ENCODE measurements at places on chromosomes 6 and 20.
A peak's percentile ranks its signal among the peaks of the same experiment; 100 is the strongest.

- DNase-seq: no peak
These were observed 66.7 kb downstream of the TRAM2 start for GRCh38 chr6:52510213-52510562.

DNA sequence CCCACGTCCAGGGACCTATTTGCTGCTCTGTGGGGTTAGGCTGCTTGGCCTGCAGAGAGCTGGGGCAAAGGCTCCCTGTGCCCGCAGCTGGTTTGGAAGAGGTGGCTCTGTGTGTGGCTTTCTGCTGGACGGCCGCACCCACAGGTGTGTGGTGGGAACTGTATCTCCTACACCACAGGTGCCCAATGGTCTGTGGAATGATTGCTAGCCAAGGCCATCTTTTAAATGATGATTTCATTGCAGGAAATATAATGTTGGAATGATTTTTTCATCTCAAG lies 178.4 kb downstream of the DLL1 start:
- no peak for DNase-seq

GRCh38 chr6:166712286-166713228 lies 85.5 kb upstream of the RPS6KA2 start:
- no peak for DNase-seq

DNA sequence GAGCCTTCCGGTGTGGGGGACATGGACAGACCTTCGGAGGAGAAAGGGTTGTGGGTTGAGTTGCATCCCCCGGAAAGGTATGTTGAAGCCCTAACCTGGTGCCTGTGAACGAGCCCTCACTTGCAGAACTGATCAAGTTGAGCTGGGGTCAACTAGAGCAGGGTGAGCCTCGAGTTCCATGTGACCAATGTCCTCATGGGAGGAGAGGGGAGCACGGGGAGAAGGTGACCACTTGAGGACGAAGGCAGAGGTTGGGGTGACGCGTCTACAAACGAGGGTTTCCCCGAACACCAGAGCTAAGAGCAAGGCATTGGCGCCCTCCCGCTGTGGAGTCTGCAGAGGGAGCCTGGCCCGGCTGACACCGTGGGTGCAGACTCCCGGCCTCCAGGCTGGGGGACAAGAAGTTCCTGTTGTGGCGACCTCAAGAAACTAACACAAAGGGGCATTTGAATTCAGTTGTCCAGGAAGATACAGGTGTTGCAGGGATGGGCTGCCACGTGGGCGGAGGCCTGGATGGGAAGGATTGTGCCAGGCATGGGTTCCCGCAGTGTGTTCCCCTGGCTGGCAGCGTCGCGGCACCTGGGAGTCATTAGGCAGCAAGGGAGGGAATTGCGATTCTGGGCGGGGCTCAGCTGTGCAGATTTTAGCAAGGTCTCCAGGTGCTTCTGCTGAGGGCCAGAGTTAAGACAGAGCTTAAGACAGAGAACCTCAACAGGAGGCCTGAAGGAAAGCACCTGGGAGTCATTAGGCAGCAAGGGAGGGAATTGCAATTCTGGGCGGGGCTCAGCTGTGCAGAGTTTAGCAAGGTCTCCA lies 20.4 kb upstream of the UNC93A start:
- DNase-seq: no peak

DNA sequence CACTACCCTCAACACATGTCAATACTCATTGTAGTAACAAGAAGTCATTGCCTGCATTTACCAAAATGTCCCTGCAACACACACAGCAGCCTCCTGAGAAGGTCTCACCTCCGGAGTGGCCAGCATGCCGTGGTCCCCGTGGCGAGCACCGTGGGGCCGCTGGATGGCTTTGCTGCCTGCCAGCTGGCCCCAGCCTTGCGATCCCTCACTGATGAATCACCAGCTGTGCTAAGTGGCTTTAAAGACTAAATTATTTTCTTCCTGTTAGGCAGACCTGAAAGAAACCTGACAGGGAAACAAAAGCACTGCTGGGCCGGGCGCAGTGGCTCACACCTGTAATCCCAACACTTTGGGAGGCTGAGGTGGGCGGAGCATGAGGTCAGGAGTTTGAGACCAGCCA lies 306.7 kb downstream of the CDH4 start:
- DNase-seq: no peak

- DNase-seq: no peak
These were observed 318.0 kb upstream of the PTCHD4 start for GRCh38 chr6:48429021-48429420.

GRCh38 chr20:37946946-37947345 lies 44.0 kb downstream of the VSTM2L start:
- no peak for DNase-seq

- DNase-seq: no peak
These were observed 18.9 kb downstream of the NCOA7 start for GRCh38 chr6:125809570-125810170.

DNA sequence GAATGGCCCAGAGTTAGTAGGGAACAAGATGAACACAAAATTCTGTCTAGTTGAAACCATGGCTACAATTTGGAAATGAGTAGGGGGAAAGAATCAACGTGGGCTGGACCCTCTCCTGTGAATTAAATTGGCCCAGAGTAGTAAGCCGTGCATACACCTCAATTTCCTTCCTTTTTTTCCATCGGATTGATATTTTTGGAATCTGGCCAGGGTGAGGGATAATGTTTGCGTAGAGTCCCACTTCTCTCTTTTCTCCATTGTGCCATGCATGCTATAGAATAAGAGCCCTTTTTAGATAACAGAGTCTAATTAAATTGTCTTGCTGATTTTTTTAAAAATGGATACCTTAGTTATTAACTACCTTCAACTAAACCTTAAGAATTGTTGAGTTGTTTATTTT lies 35.2 kb downstream of the XRN2 start:
- no peak for DNase-seq

DNA sequence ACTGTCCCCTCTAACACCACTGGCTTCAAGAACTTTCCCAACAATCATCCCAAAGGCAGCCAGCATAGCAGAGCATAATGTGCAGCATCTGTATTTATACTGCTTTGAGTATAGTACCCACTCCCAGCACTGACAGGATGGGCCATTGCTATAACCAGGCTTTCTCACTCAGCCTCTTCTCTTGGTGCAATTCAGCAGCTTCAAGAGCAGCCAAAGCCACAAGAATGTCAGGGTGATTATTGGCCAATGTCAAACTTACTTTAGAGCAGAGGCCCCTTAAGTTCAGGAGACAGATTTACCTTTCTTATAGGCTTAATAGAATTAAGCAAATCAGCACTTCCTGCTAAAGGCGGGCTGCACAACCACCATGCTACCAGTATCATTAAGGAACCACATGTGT lies 232.4 kb upstream of the RSPO3 start:
- no peak for DNase-seq

DNA sequence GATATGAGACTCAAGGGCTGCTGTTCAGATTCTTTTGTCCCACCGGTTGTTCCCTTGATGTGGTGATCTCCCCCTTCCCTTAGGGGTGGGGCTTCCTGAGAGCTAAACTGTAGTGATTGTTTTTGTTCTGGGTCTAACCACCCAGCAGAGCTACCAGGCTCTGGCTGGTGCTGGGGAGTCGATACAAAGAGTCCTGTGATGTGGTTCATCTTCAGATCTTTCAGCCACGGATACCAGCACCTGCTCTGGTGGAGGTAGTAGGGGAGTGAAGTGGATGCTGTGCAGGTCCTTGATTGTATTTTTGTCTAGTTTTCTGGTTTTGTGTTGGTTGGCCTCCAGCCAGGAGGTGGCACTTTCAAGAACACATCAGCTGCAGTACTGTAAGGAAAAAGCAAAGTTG lies 801.6 kb downstream of the EPHA7 start:
- no peak for DNase-seq

- no peak for DNase-seq
These were observed 82.7 kb downstream of the SIM1 start for GRCh38 chr6:100382031-100382430.

DNA sequence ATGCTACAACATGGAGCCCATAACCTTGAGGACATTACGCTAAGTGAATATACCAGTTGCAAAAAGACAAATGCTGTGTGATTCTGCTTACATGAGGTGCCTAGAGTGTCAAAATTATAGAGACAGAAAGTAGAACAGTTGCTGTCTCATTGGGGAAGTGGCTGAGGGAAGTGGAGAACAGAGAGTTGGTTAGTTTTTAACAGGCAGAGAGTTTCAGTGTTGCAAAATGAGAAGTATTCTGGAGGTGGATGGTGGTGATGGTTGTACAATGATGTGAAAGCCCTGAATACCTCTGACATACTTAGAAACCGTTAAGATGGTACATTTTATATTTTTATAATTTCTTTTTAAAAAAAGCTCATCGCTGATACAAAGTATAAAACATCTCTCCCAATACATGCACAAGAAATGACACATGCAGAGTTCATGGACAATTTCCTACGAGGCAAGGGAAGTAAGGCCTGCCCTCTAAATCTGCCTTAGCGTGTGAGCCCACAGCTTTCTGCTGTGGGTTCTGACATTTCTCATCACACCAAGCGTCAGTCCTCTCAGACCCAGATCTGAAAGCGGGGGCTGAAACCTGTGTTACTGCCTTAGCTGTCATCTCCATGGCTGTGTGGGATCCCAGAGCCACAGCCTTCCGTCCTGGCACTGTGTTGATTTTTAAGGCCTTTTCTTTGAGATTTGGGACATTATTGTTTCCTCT lies 126.0 kb downstream of the RNASET2 start:
- DNase-seq: peak; percentile 45

GRCh38 chr20:24762371-24762770 lies 186.7 kb upstream of the CST7 start:
- DNase-seq: no peak

DNA sequence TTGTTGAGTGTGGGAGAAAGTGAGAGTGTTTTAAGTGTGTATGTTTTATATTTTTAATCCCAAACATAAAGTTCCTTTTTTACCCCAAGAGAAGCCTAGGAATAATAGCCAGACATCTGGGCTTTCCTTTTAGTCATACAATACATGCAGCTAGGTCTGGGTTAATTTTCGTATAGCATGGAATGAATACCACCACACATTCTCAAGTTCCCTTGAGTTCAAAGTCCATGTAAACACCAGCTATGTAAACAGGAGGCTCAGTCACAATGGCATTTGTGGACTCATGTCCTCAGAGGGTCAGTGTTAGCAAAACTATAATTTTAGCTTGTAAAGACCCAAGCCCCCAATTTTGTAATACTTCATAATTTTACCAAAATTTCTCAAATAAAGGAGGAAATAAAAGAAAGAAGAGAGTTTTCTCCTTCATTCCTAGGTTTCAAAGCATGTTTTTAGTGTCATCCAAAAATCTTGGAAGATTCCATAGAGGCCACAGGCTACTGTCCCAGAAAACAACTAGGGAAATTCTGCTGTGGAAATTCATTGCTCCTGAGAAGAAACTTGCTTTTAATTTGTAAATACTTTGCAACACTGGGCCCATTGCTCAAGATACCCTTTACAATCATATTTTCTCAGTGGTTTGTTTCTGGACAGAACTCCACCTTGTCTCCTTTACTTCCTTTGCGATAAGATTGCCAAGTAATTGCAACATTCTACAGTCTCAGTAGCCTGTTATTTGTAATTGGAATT lies 671.2 kb downstream of the COL12A1 start:
- DNase-seq: no peak

- no peak for DNase-seq
These were observed 9.3 kb downstream of the COL9A3 start for GRCh38 chr20:62825986-62826645.

- no peak for DNase-seq
These were observed 143.1 kb downstream of the EDN3 start for GRCh38 chr20:59443550-59443949.

- no peak for DNase-seq
These were observed 505.5 kb downstream of the PRIM2 start for GRCh38 chr6:57822896-57823358.

GRCh38 chr20:55103188-55103587 lies 627.8 kb downstream of the DOK5 start:
- no peak for DNase-seq

DNA sequence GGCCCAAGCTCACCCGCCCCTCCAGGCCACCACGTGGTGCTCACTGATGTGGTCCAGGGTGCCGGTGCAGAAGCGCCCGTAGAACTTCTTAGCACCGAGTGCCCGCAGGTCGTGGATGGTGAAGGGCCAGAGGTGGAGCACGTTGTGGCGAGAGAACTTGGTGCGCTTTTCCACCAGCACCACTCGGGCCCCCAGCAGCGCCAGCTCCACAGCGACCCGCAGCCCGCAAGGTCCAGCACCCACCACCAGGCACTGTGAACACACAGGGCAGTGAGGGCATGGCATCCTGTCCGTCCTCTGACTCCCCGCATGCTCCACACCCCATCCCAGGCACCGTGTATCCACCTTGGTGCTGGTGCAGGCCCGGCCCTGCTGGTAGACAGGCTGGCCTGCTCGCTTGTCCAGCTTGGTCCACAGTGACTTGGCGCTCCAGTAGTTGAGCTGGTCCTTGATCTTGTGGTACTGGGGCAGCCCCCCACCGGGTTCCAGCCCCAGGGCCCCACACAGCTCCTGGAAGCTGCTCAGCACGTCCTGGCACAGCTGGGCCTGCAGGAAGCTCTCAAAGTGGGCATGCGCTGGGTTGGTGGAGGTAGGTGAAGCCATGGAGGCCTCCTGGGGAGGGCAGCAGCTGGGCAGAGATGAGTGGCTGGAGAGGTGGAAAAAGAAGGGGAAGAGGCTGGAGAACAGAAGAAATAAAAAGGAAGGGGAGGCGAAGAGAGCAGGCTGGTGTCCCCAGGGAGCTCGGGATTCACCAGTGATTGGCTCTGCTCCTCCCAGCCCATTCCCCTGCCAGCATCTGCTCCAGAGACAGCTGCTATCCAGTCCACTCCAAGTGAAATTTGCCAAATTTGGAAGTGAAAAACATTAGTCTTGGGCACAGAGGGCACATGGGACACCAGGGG lies 1.7 kb downstream of the MICAL1 start:
- DNase-seq: no peak

DNA sequence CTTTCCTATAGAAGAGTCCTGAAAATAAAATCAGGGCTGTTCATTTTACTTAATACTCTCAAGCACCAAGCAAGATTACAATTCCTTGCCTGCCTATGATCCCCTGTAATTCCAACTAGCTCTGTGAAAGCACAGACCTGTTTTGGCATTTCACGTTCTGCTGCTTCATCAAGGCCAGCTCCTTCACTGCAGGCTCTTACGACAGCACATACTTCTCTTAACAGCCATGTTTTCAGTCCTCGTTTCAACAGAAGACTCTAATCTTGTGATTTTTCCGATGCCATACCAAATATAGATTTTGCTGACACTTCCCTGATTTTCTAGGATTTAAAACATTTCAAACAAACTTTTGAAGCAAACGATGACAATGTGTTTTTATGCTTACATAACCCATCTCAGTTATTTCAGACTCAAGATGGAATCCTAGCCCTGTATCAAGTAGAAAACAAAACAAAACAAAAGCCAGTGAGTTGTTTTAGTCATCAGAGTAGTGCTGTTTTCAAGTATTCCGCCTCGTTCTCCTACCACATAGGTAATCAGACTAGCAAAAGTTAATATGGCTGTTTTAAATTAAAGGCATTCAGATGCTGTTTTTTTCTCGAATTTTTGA lies 616.5 kb upstream of the CITED2 start:
- no peak for DNase-seq

Measured in SIG-M5 (cell line).